ENCODE measurements at places on chromosomes 2 and 18.

- DNase-seq = no peak
Measured at GRCh38 chr2:35688309-35688708, 667.3 kb upstream of the CRIM1 start.

DNA sequence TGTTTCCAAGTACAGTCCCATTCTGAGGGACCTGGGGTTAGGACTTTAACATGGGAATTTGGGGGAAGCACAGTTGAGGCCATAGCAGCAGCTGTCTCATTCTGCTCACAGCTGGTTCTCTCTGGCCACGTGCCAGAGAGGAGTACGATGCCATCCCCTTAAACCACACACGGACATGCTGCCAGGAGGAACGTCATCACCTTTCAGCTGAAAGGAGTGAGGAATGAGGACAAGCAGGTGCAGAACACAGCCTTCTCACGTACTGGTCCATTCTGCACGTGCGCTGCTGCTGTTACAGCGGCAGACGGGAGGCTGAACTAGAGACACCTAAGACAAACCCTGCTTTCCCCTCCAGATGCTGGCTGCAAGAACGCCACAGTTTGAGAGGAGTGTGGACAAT is 33.5 kb downstream of the ODC1 start:
- no peak for DNase-seq

DNA sequence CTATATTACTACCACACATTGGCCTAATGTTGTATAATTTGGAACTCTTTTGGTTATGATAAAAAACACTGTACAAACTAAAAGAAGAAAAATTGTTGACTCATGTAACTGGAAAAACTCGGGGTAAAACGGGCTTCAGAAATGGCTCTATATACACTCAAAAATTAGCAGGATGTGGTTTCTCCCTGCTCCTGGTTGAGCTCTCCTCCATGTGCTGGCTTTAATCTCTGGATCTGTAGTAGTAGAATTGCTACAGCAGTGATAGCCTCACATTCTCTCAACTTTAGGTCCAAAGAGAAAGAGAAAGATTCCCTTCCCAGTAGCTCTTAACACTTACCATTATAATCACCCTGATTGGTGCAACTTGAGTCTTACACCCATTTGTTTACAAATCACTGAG is 274.9 kb upstream of the GALNT5 start:
- no peak for DNase-seq

DNA sequence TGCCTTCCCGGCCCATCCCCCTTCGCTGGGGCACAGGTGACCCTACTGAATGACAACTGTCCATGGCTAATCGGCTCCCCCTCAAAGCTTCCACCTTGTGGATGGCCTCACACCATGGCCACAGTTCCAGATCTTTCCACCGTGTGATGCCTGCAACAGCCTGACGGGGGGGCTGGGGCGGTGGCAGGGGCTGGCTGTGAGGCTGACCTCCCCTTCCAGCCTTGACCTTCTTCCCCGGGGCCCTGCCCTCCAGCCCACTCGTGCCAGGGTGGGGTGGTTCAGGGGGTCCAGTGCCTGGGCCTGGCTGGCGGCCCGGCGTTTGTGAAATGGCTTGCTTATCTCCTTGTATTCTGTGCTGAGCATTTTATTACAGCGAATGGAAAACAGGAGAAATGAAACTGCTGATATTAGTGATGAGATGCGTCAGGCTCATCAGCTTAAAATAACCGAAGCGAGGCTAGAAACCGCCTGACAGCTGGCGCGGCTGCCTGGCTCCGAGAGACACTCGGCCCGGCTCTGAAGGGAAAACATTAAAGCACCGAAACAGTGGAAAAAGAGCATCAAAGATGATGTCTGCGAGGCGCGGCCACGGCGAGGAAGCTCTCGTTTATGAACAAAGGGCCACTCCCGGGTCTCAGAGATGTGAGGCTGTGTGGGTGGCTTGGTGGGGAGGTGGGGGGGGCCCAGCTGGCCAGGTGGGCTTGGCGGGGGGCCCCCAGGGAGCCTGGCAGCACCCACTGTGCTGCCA is 916 bp upstream of the PDCD1 start:
- no peak for DNase-seq

DNA sequence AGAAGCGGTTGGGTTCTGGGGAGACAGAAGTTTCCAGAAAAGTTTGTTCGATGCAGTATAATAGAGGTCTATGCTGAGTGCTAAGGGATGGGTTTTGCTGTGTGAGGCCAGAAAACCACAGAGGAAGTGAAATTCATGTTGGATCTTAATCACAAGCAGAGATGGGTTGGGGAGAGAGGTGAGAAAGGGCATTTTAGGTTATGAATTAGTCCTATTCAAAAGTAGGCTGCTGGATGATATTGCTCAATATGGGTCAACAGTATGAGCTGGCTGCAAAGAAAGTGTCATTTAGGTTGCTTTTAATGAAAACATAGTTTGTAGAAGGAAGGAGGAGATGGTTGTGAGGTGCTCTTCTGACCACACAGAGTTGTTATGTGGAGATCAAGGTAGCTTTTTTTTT is 118.8 kb upstream of the LHCGR start:
- no peak for DNase-seq

Data from NCI-H446 treated with DMSO at 0.1 percent for 48 hours (cell line).